ENCODE measurements at places on chromosomes 3 and 15.
A peak's percentile ranks its signal among the peaks of the same experiment; 100 is the strongest.

DNA sequence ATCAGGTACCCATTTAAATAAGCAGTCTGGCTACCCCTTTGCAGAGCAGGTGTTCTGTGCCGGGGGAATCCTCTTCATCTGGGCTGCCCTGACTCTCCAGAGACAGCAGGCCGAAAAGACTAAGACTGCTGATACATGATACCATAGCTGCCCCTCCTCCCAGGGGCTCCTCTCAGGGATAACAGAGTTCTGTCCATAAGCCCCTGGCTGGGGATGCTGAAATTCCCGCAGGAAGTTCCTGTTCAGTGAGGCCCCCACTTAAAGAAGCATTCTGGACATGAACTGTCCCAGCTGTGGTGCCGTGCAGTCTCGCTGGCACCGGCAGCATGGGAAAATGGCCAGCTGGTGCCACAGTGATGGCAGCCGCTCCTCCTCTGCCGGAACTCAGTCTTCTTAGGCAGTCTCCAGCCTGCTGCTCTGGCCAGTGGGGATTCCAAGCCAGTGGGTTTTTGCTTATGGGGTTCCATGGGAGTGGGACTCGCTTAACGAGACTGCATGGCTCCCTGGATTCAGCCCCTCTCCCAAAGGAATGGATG is 1026.2 kb downstream of the NAALADL2 start:
- no peak for DNase-seq

DNA sequence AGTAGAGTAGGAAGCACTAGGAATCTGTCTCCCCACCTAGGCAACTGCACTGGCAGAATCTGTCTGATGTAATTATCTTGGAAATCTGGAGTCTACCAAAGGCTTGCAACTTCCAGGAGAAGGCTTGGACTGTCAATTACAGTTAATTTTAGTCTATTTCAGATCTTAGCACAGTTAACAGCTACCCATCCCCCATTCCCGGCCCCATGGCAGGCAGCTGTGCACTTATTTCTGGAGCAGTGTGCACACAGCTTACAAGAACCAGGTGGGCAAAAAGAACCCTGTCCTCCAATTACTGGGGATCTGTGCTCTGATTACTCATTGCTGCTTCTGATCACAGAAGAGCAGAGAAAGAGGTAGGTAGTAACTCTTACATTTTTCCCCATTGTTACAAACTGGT is 12.3 kb upstream of the CDAN1 start:
- no peak for DNase-seq

DNA sequence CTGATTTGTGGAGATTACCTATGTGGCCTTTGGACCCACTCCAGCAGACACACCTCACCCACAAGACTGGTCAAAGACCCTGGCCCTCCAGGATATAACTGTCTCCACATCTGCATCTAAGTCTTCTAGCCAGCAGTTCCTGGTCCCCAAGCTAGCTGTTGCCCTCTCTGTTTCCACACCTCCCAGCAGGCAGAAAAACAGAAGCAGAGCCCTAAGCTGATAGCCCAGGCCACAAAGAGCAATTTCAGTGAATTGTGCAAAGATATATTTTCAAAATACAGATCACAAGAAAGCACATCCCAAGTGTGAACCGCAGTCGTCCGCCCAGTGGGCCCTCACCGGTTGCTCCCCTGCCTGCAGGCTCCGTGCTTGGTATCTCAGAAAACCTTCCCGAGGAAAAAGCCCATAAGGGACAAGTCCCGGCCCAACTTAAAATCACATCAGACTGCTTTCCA is 2.6 kb downstream of the TNIK start:
- no peak for DNase-seq

DNA sequence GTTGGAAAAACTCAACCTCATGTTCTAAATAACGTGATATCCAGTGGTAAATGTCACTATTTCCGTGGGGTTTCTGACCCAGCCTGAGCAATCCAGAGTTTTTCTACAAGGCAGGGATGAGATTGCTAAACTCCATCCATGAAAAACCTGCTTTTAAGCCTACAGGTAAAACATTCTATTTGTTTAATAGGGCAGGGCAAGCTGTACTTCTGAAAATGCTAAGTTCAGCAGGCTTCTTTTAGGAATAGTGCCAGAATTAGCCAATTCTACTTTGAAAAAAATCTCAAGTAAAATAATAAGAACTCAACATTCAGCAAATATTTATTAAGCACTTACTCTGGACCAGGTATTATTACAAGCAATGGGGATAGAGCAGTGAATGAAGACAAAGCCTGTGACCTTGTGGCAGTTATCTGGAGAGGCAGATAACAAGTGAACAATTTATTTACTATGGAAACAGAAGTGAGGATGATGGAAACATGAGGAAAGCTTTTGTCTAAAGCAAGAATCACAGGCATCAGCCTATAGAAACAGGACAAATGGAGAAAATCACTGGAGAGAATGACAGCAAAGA is 13.3 kb downstream of the RPSA start:
- no peak for DNase-seq

DNA sequence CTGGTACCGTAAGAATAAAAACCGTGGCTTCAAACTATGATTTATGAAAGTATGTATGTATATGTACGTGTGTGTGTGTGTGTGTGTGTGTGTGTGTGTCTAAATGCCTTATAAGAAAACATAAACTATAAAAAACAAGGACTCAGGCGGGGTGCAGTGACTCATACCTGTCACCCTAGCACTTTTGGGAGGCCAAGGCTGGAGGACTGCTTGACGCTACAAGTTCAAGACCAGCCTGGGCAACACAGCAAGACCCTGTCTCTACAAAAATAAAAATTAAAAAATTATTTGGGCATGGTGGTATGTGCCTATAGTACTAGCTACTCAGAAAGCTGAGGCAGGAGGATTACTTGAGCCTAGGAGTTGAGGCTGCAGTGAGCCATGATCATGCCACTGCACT is 29.1 kb downstream of the CCPG1 start:
- no peak for DNase-seq

DNA sequence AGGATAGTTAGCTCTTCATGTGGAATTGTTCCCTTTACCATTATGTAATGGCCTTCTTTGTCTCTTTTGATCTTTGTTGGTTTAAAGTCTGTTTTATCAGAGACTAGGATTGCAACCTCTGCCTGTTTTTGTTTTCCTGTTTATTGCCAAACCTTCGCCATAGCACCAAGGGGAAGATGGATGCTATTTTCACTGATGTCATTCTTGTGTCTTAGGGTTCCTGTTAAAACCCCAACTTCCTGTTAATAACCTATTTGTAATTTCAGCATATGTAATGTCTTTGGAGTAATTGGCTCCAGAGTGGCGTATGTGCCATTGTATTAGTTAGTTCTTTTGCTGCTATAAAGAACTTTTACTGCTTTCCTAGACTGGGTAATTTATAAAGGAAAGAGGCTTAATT is 10.8 kb downstream of the SAMMSON start:
- DNase-seq, result no peak

DNA sequence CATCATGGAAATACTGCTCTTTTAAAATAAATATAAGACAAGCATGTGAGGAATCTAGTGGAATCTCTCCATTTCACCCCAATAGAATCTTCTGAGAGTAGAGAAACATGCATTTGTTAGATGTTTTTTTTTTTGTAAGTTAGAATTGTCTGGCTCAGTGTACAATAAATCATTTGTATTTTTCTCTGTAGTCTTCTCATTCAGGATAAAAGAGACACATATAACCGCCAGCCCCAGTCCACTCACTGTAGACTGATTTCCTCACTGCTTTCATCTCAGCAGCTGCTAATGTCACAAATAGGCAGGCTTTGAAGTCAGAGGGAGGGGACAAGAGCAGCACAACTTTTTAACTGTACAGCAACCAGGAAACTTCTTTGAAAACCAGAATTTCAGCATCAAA is 140.2 kb upstream of the RBMS3 start:
- no peak for DNase-seq

GRCh38 chr3:154786724-154787123 is 293.4 kb upstream of the MME start:
- no peak for DNase-seq

GRCh38 chr3:137987723-137988122 is 22.2 kb upstream of the CLDN18 start:
- DNase-seq, result no peak

DNA sequence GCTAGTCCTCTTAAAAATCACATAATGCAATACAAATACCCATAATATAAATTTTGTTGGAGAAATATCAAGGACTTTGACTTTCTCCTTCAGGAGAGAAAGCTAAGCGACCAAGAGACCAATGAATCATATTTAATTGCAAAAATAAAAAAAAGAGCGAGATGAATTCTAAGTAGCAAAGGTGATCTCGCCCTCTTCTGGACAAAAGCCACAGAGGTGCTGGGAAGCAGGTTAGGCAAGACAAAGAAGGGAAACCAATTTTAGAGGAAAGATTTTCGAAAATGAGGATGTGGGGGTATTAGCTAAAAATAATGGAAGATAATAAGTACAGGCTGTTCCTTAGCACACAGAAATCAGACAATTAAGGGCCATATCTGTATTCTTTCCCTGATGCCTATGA is 111.4 kb upstream of the PLAAT1 start:
- no peak for DNase-seq

- DNase-seq, result no peak
Observed at GRCh38 chr3:22239011-22239410, 488.0 kb upstream of the ZNF385D start.

DNA sequence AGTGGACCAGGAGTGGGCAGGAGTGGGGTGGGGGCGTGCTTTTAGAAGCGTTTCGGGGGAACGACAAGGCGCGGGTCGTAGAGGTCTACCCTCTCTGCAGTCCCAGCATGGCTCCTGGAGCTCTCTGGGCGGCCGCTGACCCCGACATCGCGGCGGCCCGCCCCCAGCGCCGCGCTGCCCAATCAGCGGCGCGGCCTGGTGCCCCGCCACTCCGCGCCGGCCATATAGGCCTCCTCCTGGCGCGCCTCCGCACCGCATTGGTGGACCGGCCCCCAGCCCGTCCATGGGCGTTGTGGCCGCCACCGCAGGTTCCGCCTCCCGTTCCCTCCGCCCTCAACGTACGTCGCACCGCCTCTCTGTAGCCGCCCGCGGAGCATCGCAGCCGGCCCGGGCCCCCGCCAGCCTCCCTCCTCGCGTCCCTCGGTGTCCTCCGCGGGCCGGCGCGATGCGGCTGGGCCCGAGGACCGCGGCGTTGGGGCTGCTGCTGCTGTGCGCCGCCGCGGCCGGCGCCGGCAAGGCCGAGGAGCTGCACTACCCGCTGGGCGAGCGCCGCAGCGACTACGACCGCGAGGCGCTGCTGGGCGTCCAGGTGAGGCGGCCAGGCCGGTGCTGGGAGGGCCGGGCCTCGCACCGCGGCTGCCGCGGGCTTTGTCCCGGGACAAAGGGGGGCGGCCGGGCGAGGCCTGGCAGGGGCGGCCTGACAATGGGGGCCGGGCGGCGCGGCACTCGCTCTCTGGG is at the start of gene RCN2:
Gene RCN2, plus strand, starts transcription at position 353 of the 738 bp plus-strand sequence. Its CDS starts 93 bp downstream, at position 446.
- DNase-seq, result peak; percentile 72

- no peak for DNase-seq
Observed at GRCh38 chr15:42284551-42284950, 11.3 kb upstream of the TMEM87A start.

DNA sequence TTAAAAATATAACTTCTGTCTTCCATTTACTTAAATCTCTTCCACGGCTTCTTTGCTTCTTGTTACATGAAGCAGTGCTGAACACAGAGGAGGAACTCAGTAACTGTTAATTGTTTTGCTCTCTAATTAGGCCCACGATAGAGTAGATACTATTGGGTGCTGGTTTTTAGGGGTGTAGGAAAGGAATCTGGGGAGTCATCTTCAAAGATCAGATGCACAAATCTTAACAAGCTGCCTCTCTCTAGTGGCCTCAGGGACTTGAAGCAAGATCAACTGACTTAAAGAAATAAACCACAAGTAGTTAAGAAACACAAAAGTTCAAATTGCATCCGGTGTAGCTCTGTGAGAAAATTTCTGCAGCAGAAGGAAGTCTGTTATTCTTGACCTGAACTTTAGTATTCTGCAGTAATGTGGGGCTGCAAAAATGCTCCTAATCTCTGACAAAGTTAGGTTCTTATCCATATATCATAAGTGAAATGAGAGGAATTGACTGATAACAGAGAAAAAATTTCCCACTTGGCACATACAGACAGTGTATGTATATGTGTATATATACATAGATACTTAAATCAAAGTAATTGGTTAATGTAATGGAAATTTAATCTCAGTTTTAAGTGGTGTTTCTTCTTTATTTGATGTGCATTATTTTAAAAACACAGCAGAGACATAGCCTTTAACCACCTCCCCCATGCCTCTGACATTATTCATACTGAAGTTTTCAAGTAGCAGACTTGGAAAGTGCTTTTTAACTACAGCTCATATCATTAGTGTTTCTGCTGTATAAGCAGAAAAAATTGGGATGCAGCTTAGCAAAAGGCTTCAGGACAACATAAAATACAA is 51.8 kb downstream of the CHST2 start:
- no peak for DNase-seq

- DNase-seq, result no peak
Observed at GRCh38 chr15:88489321-88489720, 21.8 kb downstream of the MRPS11 start.

DNA sequence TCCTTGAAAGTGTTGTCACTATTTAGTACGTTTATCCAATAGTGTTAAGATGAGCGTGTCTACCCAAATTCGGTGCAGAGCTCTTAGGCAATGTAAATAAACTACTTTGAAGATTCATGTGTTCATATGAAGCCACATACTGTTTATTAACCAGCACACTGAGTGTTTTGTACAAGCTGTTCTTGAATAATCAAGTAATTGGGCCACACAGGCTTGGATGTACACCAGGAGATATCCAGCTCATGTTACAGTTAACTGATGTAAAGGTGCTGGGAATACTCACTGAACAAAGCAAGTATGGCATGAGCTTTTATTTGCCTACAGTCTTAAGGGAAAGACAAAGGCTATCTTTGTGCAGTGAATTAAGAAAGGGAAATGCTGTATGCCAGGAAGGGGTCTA is 632 bp upstream of the DHX36 start:
- DNase-seq, result no peak

GRCh38 chr3:138443521-138444503 is 9.4 kb downstream of the ESYT3 start:
- DNase-seq, result no peak

All from stimulated activated CD8-positive, alpha-beta memory T cell treated with anti-CD3 and anti-CD28 coated beads, Interleukin-4, amount 100 ng/mL, for 4 hours (primary cell).